ENCODE measurements at places on chromosomes 4 and X. TPM values are rescaled to one million over a fixed set of nuclear protein-coding genes. Genes with fewer than 3 reads are reported as not detected.

DNA sequence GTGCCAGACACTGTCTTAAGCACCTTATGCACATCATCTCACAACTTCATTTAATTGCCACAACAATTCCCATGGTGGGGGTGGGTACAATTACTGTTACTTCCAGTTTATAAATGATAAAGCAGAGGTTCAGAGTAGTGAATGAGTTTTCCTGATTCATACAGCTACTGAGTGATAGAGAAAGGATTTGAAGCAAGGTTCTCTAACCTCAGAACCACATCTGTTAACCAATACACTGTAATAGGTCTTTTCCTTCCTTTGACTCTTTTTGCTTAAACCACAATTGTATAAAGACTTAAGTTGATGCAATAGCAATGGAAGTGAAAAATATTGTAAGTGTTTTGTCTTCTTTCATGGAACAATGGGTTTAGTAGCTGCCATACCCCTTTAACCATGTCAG is 43.5 kb upstream of the PAK3 start:
- H3K4me3 ChIP-seq: no peak overlapping the region
- DNase-seq: no peak
- no peak overlapping the region for H3K27ac ChIP-seq
- no peaks in the 10 kb centered on the region for H3K27me3 ChIP-seq

GRCh38 chr4:34718576-34719245 is 1525.6 kb downstream of the ARAP2 start:
- no peak for DNase-seq
- no peaks in the 10 kb centered on the region for H3K27me3 ChIP-seq
- no peaks in the 10 kb centered on the region for H3K36me3 ChIP-seq
- H3K27ac ChIP-seq: no peak overlapping the region

DNA sequence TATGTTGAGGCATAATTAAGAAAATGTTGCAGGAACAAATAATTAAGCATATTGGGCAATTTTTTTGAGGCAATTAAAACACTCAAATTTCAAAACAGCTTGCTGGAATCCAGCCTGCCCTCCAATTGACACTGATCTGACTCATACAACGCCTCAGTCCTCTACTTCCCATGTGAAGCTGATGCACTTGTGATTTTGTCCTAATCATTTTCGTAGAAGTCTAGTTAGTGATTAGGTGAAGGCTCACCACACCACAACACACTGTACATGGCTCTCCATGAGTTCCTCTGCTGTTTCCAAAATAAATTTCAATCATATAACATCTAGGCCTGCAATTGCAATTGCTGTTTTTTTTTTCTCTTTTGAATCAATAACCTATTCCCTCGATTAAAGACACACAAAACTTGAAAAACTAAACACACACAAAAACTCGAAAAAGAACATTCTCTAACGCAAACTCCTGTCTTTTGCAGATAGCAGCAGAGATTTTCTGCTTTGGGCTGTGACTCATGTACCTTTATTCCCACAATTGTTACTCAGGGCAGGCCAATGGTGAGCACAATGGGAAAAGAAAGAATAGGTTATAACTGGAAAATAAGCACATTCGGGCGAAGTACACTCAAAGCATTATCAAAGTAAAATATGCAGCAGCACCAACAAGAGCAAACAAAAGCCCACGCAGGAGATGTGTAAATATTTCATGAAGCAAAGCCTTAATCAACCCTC is 1.7 kb downstream of the GPRIN3 start:
- H3K4me3 ChIP-seq: peak overlapping the region; percentile 95
- peaks cover 15% of the 10 kb centered on the region for H3K4me1 ChIP-seq
- peaks cover 11% of the 10 kb centered on the region for H3K27me3 ChIP-seq
- H3K36me3 ChIP-seq: peaks cover 5% of the 10 kb centered on the region
- DNase-seq: no peak

Gene COX7B2
- total RNA-seq: not detected

Gene IRS4
- total RNA-seq: 1.8 TPM
